ENCODE measurements at places on chromosomes 5 and 9.

DNA sequence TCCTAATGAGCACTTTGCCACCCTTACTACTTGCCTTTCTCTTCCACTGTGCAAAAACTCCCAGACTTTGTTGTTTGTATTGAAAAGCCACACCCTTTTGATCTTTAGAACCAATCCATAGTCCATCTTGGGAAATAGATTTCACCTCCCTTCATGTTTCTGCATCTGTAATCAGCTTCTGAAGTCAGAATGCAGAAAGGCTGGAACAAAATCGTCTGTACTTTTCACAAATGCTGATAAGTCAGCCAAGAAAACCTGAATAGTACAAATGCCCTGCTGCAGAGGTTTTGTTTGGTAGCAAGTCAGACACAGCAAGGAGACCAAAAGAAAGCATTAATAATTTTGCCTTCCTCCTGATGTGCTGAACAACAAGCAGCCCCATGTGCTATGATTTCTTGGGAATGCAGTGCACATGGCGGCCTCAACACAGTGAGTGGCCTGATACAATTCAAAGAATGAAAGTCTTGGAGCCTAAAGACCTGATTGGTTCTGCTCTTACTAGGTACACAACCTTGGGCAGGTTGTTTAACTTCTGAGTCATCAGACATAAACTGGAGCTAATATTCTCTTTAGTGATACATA lies 59.2 kb upstream of the STK32A start:
- no peak for DNase-seq

GRCh38 chr5:111790295-111790694 lies 33.3 kb upstream of the NREP start:
- no peak for DNase-seq

DNA sequence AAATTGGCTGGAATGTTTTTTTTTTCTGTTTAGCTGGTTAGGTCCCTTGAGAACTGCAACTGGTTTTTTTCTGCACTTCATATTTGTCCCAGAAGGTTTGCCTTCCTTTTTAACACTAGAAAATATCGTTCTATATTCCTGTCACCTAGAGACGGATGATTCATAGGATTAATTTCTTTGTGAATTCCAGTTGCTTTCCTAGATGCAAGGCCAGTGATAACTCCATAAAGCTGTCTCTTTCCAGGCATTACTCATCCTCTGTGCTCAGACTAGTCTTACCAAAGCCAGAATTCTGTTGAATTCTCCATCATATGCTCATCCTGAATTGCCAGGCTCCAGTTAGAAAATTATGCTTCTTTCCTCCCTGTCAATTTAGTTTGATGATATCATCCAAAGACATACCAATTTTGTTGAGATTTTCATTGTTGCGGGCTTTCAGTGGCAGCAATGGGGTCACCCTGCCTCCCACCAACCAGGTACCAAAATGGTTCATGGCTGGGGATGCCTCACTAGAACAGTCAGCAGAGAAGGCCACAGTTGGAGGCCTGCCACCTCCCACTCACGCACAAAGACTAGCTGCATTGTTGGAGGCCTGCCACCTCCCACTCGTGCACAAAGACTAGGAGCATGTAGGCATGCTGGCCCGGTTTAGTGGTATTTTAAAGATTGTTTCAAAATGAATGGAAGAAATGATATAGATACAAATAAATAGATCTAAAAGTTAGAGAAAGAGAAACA lies 8.5 kb downstream of the BAAT start:
- no peak for DNase-seq

- no peak for DNase-seq
Observed at GRCh38 chr5:76831110-76831452, 12.3 kb downstream of the F2RL1 start.

DNA sequence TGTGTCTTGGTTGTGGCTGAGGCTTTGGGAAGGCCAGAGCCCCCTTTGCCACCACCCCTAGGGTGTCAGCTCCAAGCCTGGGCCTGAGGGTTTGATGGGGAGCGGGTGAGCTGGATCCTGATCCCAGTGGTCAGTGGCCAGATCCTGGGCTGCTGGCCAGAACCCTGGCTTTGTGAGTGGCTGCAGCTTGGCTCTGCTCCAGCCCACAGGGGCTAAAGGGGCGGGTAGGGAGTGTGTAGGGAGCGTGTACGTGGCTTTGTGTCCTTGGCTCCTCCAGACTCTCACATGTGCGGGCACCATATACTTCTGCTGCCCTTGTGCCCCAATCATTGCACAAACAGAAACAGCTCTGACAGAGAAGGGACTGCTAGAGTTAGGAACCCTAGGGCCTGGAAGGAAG lies 1.2 kb upstream of the IL11RA start:
- DNase-seq = no peak

DNA sequence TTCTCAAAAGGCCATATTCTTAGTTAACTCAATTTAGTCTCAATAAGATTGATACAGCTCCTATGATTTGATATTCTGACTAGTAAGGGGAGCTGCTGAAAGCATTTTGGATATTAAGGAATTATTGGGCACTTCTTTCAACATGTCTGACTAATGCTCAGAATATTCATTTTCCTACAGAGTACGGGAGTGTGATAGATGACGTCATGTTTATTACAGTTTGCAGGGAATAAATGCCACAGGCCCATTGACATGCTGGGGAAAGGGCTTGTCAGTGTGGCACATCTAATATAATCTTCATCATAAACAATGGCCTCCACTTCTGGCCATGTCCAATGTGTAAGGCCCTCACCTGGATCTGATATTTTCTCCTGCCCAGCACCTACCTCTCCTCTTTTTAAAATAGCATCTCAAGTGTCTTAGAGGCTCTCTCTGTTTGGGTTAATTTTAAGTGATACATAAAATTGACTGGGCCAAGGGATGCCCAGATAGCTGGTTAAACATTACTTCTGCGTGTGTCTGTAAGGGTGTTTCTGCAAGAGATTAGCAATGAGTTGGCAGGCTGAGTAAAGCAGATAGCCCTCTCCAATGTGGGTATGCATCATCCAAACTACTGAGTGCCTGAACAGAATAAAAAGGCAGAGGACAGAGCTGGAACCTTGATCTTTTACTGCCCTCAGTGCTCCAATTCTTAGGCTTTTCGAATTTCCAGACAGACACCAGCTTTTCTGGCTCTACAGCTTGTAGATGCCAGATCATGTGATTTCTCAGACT lies 99.3 kb downstream of the SLC24A2 start:
- no peak for DNase-seq

DNA sequence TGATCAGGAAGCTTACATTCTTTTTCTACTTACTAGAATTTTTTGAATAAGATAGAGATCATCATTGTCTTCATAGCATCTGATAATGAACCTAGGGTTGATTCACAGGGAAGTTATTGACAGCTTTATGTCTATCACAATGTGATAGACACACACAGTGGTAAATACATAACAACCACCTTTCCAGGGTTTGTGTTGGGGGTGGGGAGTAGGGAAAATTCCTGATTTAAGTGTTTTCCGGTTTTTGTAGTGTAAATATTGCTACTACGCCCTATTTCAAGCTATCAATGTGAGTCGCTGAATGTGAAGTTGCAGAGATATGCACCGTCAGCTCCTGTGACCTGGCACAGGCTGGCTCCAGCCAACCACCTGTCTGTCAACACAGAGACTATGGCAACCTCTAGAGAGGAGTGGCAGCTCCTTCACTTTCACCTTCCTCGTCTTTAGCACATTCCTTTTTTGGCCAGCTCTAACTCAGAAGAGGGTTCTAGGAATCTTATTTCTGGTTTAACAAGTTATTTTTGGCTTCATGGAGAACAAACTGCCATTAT lies 224.9 kb downstream of the MAT2B start:
- no peak for DNase-seq

DNA sequence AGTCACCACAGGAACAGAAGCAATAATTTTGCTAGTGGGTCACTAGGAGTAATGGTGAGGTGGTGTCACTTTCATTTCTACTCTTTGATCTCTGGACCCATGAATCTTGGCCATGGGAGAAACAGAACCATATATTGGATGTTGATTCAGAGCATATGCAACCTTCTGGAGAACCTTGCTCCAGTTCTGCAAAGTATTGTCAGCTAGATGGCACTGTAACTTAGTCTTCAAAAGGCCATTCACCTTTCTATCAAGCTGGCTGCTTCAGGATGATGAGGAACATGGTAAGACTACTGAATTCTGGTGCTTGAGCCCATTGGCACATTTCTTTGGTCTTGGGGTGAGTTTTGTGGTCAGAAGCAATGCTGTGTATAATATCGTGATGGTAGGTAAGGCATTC lies 129.1 kb upstream of the FBN2 start:
- no peak for DNase-seq

- peak; percentile 41 for DNase-seq
Observed at GRCh38 chr5:134794082-134794481, 35.5 kb downstream of the DDX46 start.

DNA sequence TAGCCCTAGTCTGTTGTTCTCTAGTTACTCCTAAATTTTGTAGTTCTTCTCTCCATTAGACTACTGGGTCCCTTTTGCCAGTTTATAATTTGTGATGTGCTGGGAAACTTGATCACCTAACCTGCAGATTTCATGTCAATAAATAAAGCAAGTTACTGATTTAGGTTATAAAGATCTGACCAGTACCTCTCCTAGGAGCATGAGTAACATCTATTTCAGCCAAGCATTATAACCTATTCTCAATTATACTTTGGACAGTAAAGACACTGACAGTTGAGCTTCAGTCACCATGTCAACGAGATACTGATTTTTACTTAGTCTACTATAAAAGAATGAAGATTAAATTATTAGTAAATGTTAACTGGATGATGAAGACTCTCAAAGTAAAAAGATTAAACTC lies 36.7 kb downstream of the CSNK1A1 start:
- no peak for DNase-seq
